ENCODE measurements at places on chromosomes 2 and 18.

DNA sequence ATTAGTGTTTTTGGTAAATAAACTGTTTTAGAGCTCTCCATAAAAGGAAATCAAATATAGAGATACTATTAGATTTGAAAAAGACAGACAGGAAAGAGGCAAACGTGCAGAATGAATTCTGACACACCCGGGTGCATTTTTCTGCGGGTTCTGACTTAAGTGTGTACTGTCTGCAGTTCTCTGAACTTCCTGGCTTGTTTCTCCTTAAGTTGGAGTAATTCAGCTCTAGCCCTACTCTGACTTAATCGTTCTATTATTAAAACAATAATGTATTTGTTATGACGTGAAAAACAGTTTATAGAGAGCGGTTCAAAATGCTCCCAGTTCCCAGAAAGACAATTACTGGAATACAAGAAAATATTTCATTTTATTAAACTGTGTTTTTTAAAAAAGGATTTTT, 305.9 kb downstream of the ARHGAP15 start:
- no peak for DNase-seq

DNA sequence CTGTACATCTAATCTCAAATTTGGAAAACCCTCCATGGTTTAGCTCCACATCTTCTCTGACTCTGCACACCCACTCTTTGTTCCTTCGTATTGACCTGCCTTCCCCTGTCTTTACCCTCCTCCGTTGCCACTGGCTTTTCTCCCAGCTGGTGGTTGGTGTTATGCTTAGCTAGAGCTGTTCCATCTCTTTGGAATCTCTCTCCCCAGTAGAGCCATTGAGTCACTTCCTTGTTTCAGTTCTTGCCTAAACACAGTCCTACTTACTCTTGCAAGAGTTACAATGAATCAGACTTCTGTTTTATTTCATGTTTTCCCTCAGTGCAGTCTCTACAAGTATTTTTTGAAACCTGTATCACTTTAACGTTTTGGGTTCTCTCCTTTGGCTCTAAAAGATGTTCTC, 263.9 kb downstream of the LTBP1 start:
- no peak for DNase-seq

- DNase-seq = no peak
These were observed 32.5 kb upstream of the SELENOI start for GRCh38 chr2:26313446-26313845.

GRCh38 chr2:102518170-102518569, 45.1 kb downstream of the SLC9A4 start:
- DNase-seq = no peak

- no peak for DNase-seq
These were observed 20.6 kb downstream of the ERMN start for GRCh38 chr2:157304811-157305722.

- DNase-seq = no peak
These were observed 16.7 kb downstream of the IL1R1 start for GRCh38 chr2:102159295-102159694.

DNA sequence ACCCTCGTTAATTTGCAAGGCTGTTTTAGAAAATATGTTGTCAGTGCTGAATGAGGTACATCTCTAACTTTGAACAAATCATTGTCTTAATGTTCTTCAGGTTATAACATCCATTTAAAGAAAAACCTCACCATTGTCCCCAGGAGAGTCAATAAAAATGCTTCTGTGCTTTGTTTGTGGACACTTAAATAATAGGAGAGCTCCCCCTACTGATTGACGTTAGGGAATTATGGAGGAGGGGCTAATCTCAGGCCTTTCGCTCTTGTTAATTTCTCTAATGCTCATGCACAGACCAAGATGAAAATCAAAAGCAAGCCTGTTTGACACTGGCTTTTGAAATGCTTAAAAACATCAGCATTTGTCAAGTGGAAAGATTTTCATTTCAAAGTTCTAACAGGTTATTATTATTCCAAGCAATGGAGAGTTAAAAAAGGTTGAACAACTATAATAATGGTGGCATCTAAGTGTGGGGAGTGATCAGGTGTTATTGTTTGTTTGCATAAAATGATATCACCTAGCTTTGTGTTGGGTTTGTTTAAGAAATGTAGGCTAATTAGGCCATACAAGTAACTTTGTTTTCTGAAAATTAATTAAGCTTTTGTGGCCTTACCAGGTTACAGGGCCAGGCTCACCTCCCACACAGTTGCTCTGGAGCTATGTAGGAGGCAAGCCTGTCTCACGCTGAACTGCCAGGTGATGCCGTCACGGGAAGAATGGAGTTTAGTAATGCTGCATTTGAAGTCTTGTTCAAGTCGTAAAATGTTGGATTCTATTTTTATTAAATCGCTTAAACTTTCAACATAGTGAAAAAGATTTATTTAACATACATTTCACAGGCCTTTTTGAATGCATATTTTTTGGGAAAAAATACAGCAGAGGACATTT, 51.7 kb upstream of the SMIM21 start:
- peak; percentile 81 for DNase-seq

DNA sequence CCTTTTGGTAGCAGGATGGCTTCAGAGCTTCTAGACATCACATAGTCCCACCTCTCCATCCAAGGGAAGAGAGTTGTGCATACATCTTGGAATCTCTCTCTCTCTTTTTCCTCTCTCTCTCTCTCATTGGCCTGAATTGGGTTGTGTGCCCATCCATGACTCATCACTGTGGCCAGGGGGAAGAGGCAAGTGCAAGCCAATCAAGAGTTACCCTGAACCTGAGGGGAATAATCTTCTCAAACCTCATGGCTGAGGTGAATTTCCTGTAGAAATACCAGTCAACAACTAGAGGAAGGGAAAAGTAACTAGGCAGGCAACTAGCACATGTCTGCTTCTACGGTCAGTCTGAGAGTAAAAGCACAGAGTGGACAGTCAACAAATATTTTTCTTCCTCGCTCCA, 7.3 kb upstream of the CHN1 start:
- DNase-seq = no peak

DNA sequence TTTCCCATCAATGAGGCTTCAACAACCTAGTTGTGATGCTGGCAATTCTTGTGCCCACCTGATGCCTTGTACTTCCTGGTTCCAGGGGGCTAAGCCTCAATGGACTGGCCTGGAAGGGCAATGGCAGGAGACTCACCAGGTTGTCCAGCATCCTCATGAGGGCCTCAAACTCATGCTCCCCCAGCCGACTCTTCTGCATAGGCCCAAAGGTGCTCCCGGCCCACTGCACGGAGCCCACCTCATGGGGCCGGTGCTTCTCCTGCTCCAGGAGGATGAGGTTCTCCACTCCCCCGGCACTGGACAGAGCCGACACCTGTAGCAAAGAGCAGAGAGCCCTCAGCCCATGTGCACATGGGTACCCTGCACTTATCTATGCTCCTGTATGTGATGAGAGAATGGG, 84.5 kb downstream of the ADD2 start:
- DNase-seq = no peak

DNA sequence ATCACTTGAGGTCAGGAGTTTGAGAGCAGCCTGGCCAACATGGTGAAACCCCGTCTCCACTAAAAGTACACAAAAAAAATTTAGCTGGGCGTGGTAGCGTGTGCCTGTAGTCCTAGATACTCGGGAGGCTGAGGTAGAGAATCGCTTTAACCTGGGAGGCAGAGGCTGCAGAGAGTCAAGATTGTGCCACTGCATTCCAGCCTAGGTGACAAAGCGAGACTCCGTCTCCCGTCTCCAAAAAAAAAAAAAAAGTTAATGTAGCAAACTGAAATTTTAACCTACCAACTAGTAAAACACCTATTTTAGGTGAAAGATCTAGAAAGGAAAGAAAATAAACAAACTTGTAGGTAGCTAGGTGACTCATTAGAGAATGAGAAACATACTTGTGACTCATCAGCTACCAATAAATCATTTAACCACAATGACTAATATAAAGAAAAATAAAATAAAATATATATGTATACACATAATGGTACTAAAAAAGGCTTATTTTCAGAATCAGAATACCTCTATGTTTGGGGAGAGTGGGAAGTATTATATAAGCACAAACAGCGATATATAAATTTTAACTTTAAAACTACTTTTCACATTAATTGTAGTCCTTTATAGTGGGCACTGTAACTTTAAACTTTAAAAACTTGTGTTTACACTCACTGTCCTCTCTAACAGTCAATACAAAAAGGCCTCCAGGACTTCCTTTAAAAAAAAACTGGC, 36.6 kb downstream of the DARS1 start:
- DNase-seq = no peak

- DNase-seq = no peak
These were observed 92.0 kb downstream of the PMS1 start for GRCh38 chr2:189876271-189876670.

DNA sequence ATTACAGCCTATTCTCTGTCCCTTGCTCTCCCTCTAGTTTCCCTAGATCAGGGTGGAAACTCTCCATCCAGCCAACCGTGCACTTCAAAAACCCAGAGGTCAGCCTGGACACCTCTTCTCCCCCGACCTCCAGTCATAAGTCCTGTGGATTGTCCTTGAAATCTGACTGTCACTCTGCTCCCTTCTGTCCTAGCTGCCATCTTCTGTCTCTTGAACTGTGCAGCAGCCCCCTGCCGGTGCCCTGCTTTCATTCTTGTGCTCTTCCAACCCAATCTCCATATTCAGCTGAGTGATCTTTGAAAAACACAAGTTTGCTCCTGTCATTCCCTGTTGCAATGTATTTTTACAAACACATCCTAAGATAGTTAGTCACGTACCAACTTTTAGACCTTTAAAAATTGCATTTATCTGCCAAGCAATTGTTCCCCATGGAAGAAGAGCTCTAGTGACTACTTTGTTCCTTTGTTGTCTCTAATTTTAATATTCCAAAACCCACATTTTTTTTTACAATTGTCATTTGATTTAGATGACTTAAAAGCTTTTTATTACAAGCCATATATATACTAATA, 254.3 kb downstream of the CAMKMT start:
- no peak for DNase-seq

DNA sequence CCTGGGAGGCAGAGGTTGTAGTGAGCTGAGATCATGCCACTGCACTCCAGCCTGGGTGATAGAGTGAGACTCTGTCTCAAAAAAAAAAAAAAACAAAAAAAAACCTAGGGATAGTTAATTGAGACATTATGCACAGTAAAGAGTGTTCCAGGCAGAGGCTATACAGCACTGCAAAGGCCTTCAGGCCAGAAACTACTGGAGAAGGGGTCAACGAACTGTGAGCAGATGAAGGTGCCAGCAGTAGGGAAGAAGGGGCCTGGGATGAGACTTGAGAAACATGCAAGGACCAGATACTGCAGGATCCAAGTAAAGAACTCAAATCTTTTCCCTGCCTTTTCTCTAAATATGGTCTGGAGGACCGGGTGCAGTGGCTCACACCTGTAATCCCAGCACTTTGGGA, 26.0 kb upstream of the PCBP1 start:
- no peak for DNase-seq

GRCh38 chr2:47016172-47016913, 100.7 kb upstream of the MCFD2 start:
- no peak for DNase-seq

GRCh38 chr2:3222636-3223035, 155.0 kb downstream of the EIPR1 start:
- no peak for DNase-seq
